Activated naive CD4-positive, alpha-beta T cell treated with anti-CD3 and anti-CD28 coated beads, Interleukin-2, amount 50 U/mL, for 72 hours (primary cell): ENCODE measurements at places on chromosomes 13 and 19. TPM values are rescaled to one million over a fixed set of nuclear protein-coding genes. Genes with fewer than 3 reads are reported as not detected.
A peak's percentile ranks its signal among the peaks of the same experiment; 100 is the strongest.

GRCh38 chr13:29963089-29963488, 112.7 kb upstream of the UBL3 start:
- no peak for DNase-seq

DNA sequence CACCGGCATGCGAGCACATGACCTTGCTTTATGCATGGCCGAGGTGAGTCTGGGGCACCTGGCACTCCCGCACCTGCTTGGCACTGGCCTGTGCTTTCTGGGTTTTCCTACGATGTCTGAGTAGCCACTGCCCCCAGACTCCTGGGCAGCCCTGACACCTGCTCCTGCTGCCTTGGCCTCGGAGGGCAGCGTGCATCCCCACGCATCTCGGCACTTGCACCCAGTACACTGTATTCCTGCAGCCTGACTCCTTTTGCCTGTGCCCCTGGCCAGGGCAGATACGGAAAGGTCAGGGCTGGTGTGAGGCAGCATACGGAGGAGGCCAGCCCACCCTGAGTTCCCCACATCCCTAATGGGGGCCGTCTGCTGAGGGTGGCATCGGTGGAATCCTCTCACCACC, 340.6 kb downstream of the TEX29 start:
- DNase-seq = no peak

- no peak for DNase-seq
Observed at GRCh38 chr19:3642987-3643673, 16.5 kb upstream of the CACTIN start.

GRCh38 chr19:15442142-15442920, 7.4 kb downstream of the WIZ start:
- DNase-seq = no peak

DNA sequence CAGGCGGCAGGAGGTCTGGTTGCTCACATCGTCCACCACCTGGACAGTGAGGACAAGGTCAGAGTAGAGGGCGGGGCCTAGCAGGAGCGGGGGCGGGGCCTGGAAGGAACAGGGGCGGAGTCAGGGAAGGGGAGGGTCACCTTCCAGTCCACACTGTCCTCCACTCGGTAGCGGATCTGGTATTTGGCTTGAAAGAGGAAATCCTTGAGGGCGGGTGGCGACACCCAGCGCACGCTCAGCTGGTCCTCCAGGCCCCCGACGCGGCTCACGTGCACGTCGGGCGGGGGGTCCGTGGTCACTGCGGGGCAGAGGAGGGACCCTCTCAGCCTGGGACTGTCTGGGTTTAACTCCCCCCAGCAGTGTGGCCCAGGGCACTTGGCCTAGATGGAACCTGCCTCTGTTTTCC, 8.2 kb downstream of the REX1BD start:
- DNase-seq = no peak

GRCh38 chr13:98467263-98467985, 109.5 kb downstream of the STK24 start:
- DNase-seq = no peak

DNA sequence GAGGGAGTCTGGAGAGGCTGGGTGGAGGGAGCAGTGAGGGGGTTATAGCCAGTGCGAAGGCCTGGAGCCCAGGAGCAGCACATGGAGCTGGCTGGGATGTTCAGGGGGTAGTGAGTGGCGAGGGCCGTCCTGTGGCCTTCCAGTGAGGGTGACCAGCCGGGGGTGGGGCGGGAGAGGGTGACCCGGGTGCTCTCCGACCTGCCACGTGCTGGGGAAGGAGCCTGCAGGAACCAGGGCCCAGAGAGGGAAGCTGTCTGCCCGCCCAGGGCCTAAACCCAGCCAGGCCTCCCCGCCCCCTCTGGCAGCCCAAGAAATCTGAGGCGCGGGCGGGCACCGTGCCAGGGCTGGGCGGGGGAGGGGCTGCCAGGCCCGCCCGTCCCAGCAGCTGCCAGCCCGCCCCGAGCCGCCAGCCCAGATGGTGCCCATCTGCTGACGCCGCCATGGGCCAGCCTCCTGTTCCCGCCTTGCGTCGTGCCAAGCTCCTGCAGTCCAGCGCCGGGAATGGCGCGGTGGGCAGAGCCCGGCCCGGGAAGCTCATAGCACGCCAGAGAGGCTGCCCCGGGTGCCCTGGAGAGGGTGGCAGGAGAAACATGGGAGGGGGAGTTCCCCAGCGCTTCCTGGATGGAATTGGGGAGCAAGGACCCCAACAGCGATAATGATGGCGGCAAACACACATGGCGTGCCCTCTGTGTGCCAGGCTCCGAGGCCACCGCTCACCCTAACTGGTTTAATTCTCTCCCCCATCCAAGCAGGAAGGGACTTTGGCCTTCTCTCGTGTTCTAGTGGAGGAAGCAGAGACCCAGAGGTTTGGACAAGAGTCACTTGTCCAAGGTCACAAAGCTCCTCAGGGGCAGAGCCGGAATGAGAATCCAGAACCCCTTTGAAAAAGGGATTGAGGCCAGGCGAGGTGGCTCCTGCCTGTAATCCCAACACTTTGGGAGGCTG, 21.5 kb downstream of the NFIC start:
- no peak for DNase-seq

DNA sequence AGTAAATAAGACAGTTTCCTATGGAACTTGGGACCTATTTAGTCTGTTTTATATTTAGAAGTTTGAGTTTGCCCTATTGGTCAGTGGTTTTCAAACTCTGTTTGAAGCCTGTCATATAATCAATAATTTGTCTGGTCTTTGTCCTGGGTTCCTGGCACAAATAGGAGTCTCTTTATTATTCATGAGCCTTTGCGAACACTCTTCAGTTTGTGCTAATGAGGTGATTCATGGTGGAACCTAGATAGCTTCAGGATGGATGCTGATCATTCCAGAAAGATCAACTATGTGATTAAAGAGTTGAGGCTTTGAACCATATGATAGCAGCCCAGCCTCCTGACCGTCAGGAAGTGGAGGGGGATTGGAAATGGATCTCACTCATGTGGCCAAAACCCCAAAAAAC, 10.0 kb upstream of the VWA8 start:
- DNase-seq = no peak

DNA sequence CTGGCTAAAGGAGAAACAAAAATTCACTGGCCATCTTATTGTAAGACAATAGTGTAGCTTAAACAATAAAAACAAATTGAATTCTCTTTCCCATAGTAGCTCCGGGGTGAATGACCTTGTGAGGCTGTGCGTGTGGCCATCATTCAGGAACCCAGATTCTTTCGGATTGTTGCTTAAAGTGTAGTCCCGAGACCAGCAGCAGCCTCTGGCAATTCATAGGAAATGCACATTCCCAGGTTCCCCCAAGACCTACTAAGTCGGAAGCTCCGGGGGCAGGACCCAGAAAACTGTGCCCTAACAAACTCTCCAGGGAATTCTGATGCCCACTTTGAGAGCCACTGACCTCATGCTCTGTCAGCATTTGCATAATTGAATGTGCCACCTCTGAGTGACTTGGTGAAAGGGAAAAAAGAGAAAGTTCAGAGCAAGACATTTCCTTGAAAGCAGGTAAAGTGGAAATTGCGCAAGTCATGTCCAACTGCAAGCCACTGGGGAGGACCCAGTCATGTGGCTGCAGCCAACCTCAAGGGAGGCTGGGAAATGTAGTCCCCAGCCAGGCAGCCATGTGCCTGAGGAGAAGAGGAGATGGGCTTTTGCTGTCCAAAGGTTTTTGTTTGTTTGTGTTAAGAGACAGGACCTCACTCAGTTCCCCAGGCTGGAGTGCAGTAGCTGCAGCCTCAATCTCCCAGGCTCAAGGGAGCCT, 50.7 kb upstream of the PNMA8B start:
- DNase-seq = peak; percentile 53

DNA sequence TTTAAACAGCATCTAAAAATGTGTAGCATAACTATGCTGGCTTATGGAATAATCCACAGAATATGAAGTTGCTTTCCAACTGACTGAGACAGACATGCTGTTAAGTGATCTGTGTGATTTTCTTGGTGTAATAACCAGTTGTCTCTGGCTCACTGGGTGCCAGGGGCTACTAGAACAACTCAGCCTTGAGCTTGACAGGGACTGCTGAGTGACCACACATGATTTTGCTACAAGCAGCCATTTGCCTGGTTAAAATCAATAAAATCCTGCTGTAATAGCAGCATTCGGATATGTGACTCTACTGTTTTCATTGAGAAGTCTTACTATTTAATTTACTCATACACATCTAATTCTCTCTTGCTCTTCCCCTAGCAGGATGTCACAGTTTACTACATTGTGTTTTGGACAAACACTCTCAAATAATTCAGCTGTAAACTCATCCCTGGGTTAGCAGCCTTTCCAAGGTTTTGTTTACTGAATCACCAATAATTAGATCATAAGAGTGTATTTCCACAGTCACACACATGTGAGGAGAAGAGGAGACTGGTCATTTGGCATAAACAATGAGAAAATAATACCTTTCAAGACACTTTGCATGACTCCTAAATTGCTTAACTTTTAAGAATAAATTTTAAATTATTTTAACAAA, 426.2 kb downstream of the PCDH9 start:
- no peak for DNase-seq

- DNase-seq = no peak
Observed at GRCh38 chr19:18377026-18377425, 8.9 kb upstream of the GDF15 start.

GRCh38 chr19:43596842-43597461, 557 bp downstream of the ZNF576 start:
- no peak for DNase-seq

DNA sequence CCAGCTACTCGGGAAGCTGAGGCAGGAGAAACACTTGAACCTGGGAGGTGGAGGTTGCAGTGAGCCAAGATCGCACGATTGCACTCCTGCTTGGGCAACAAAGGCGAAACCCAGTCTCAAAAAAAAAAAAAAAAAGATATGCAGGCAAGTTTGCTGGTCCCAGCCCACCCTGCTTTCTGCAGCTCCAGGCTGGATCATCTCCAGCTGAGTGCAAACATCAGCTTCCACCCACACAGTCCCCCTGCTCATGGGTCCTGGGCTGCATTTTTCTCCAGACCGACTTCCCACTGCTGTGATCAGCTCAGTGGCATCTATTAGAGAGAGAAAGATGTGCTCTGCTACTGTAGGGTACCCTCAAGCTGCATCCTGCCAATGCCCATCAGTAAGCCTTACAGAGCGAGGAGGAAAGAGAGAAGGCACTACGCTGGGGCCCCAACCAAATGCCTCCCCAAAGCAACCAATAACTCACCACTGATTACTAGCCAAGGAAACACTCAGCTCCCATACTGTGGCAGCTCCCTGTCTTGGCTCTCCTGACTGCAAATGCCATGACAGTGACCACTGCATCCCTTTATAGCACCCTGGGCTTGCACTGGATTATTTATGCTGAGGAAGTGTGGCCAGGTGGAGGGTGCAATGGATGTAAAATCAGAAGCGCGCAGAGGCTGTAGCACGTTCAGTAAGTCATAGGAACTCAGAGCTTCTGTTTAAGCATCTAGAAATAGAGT, 170.9 kb upstream of the ZNF507 start:
- DNase-seq = no peak

DNA sequence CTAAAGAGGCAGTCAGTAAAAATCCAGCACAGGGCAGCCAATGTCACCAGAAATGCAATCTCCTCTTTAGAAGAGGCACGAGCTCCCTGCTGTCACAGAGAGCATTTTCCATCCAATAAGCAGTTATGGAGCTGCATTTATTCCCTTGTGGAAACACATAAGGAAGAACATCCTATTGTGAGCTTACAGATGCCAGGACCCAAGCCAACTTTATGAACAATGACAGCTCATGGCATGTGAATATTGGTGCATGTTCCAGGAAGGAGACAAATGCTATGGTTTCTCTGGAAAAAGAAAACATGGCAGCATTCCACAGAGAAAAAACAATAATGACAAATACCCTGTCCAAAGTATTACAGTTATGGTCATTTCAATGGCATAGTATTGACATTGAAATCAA, 955.6 kb downstream of the UQCRFS1 start:
- no peak for DNase-seq

DNA sequence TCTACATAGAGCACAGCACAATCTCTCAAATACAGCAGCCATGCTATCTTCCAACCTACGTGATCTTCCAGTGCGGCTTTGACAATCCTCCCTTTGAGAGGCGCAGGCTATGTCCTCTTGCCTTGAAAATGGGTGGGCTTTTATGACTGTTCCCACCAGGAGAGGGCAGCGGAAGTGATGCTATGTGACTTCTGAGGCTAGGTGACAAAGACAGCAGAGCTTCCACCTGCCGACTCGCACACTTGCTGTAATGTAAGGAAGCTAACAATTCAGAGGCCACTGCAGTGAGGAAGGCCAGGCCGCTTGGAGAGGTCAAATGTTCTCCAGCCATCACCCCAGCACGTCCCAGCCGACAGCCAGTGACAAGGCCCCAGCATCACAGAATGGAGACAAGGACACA, 65.8 kb downstream of the MRPL57 start:
- no peak for DNase-seq

DNA sequence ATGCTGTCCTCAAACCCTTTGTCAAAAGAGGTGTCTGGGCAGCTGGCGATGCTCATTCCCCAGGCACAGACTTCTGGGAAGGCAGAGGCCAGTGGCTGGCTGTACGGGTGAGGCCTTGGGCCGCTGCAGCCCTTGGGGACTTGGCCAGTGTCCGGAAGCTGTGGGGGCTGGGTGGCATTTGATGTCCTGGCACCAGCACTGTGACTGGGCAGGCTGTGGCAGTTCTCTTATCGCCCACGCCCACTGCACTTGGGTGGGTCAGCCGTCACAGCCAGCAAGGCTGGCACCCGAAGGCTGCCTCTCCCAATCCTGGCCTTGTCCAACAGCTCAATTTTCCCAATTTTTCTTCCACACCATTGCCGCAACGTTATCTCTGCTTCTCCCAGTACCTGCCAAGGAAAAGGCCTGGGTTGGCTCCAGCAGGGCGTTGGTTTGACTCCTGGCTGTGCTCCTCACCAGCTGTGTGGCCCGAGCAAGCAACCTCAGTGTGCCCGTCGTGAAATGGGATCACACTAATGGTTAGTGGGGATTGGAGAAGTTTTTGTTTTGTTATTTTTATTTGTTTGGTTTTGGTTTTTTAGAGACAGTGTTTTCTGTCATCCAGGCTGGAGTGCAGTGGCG, 12.7 kb upstream of the SLC44A2 start:
- DNase-seq = no peak

GRCh38 chr19:49686503-49687088, 2.8 kb upstream of the ADM5 start:
- no peak for DNase-seq

- DNase-seq = no peak
Observed at GRCh38 chr13:34250151-34250670, 432.3 kb downstream of the RFC3 start.

GRCh38 chr13:94667190-94667589, 45.2 kb downstream of the SOX21 start:
- DNase-seq = peak; percentile 16

- no peak for DNase-seq
Observed at GRCh38 chr19:43152214-43152613, 34.1 kb downstream of the PSG5 start.

The TLE6 gene
- total RNA-seq = 3.3 TPM

The ELAVL3 gene
- not detected for total RNA-seq

The ZGLP1 gene
- 2.2 TPM for total RNA-seq

The STARD13 gene
- 1.3 TPM for total RNA-seq

The IFI30 gene
- total RNA-seq = 65.3 TPM

The COQ8B gene
- 25.5 TPM for total RNA-seq

The CEACAM4 gene
- not detected for total RNA-seq

The ALKBH6 gene
- total RNA-seq = 74.0 TPM

The ZNF888 gene
- total RNA-seq = 11.6 TPM

The SUGT1 gene
- 55.6 TPM for total RNA-seq

The LYPD3 gene
- 3.0 TPM for total RNA-seq
